ENCODE measurements at places on chromosomes 4 and X.

DNA sequence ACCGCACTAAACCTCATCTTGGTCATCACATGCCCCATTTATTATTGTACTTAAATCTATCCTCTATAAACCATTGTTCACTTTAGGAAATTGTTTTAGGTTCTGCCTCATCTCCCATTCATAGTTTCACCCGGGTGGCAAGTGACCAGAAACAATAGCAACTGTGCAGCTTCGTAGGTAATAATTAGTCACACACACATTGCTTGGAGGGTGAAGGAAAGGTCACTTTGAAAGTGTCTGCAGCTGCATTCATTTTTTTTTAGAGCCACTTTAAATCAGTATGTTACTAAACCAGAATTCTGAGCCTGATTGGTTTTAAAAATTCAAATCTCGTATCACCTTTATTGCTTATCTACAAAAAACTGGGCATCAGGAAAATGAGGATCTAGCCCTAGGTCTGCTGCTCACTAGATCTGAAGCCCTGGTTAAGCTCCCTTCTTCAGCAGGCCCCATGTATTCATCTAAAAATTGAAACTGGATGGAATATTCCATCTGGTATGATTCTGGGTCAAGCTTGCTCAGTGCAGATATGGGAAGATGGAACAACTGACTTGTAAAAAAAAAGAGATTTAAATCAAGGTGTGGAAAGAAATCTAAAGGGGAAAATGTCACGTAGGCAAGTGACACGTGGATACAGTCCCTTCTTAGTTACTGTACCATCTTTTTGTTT, 62.4 kb downstream of the LIMCH1 start:
- no peak for DNase-seq

DNA sequence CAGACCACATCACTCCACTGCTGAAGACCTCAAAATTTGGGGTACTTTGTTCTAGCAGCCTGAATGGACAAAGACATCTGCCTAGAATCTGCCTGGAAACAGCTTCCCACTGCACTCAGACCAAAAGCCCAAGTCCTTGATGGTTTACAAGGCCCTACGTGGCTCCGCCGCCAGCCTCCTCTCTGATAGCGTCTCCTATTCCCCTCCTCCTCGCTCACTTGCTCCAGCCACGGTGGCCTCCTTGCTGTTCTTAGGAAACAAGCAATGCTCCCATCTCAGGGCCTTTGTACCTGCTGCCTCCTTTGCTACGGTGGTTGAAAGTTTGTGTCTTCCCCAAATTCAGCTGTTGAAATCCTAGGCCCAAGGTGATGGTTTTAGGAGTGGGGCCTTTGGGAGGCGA, 34.7 kb upstream of the SORCS2 start:
- no peak for DNase-seq

DNA sequence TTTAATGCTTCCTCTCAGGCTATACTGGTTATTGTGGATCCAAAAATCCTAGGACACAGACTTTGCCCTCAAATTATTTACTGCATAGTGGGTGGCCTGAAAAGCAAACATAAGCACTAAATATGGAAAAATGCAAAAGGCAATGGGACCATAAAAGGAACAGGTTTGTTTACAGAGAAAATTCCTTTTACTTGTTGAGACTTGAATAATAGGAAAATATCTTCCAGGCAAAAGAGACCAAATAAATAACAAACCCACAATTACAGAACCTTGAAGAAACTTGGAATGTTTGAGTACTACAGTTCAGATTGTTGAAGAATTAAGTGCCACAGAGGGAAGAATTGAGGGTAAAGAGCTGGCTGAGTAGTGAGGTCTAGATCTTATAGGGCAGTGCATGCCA, 711.0 kb downstream of the C4orf33 start:
- DNase-seq, result no peak

DNA sequence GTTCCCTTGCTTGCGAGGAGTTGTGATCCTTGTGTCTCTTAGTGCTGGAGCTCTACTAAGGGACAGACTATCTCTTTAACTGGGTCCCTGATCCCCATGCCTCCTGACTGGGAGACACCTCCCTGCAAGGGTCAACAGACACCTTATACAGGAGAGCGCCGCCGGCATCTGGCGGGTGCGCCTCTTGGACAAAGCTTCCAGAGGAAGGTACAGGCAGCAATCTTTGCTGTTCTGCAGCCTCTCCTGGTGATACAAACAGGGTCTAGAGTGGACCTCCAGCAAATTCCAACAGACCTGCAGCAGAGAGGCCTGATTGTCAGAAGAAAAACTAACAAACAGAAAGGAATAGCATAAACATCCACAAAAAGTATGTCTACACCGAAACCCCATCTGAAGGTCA, 115.6 kb upstream of the ITM2A start:
- no peak for DNase-seq

DNA sequence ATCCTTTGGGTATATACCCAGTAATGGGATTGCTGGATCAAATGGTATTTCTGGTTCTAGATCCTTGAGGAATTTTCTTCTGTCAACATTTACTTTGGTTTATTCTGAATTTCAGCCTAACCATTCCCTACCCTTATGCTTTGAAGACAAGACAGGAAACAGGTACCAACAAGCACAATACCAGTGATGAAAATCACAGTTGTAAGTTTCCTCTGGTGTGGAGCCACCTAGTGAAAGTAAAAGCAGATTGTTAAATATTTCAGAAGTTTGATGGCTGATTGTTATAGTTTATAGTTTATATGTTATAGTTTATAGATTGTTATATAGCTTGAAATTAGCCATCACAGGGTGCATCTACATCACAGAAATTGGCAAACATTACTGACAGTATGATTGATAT, 104.5 kb upstream of the AGA start:
- no peak for DNase-seq
